ENCODE measurements at places on chromosomes 3 and 15.

DNA sequence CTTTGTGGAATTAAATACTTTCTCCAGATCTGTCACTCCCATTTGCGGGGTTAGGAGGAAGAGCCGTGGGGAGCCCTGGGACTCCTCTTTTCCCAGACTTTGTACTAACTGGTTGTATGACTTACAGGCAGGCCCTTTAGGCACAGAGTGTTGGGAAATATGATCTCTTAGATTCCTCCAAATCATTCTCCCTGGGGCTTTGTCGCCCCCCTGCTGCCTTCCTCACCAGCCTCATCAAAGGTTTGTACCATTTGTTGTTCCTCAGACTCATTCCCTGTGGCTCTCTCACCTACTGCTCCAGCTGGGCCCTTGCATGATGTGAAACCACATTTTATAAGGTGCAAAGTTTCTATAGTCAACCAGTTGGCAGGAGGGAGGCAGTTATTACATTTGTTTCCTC lies 56.4 kb downstream of the CRYGS start:
- no peak for DNase-seq

GRCh38 chr3:116186049-116186448 lies 259.2 kb downstream of the LSAMP start:
- no peak for DNase-seq

DNA sequence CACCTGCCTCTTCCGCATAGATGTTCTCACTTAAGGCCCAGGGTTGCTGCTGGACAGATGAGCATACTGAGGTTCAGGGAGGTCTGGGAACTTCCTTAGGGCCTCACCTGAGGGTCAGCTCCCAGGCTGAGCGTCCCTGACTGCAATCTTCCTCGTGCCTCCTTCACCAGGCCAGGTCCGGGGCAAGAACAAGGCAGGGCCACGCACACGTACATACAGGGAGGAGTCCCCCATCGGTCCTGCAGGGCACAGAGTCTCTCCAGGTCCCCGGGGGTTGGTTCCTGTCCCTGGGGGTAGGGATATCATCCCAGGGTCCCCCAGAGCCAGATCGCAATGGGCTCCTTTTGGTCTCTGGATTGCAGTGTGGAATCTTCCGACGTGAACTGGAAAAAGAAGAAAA lies 130.1 kb downstream of the LRRK1 start:
- no peak for DNase-seq

- DNase-seq: no peak
These were observed 296.5 kb downstream of the SLC9A9 start for GRCh38 chr3:143551761-143552160.

DNA sequence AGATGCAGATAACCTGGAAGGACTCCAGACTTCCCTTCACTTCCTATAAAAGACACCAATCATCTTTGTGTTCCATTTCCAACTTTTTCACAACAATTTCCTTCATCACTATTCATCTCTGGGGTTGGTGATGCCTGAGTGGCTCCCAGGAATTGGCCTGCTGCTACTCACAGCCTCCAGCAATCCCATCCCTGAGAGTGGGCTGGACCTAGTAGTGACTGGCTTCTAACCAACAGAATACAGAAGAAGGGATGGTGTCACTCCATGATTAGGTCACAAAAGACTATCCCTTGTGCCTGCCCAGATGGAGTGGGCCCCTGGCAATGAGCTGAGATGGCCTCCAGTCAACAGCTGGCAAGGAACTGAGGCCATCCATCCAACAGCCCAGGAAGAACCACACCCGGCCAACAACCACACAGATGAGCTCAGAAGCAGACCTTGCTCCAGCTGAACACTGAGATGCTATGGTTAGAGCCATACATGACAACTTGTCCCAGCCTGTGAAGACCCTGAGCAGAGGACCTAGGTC lies 20.9 kb downstream of the OCA2 start:
- DNase-seq: no peak

DNA sequence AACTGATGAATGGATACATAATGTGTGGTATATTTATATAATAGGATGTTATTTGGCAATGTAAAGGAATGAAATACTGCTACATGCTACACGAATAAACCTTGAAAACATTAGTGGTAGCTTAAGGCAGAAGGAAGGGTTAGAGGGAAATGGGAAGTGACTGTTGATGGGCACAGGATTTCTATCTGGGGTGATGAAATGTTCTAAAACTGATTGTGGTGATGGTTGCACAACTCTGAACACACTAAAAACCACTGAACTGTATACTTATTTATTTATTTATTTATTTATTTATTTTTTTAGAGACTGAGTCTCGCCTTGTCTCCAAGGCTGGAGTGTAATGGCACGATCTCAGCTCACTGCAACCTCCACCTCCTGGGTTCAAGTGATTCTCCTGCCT lies 24.8 kb upstream of the SHISA5 start:
- DNase-seq: no peak

- no peak for DNase-seq
These were observed 180.2 kb downstream of the NTRK3 start for GRCh38 chr15:88076328-88076727.

GRCh38 chr3:146605106-146605505 lies at the start of gene PLSCR5:
PLSCR5 (minus strand) TSS chr3:146605346; CDS start chr3:146605212, 134 bp downstream.
- no peak for DNase-seq

GRCh38 chr3:32340039-32340438 lies 51.6 kb upstream of the CMTM7 start:
- no peak for DNase-seq

DNA sequence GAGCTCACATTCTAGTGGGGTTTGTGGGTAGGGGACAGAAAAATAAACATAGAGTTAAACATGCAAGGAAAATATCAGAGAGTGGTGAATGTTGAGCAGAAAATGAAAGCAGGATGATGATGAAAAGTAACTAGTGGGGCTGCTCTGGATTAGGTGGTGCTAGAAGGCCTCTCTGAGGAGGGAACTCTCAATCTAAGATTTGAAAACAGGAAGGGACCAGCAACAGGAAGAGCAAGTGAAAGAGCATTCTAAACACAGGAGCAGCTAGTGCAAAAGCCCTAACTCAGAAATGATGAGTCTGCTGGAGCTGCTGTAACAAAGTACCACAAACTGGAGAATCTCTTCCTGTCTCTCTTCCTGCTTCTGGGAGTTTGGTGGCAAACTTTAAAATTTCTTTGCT lies 468.6 kb upstream of the AGTR1 start:
- no peak for DNase-seq

DNA sequence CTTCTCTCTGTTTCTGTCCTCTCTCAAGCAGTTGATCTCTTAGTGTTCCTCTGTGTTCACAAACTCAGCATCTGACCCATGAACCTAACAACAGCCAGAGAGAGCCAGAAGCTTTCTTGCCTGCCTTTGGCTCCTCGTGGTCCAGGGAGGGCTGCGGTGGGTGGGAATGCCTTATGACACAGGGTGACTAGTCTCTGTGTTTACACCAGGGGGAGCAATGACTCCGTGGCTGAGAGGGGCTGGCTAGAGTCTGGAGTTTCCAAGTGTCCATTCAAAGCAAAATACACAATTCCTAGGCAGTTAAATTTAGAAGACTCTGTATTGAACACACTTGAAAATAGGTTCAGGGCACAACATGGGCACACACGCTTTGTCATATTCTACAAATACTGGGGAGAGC lies 370.0 kb upstream of the FRG2C start:
- DNase-seq: no peak

DNA sequence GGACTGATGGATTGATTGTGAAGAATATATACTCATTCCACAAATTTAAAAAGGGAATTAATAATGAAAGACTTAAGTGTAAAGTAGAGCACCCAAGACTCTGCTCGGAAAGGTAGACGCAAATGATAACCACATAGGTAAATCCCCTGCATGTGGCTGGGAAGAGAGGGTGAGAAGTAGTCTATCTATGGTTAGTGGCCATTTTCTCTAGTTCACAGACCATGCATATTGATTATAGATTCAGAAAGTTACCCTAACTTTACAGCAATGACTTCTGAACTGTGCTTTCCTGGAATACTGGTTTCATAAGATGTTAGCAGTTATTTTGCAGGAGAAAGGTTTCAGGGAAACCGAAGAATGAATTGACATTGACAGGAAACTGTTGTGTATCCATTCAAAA lies 51.7 kb downstream of the CASR start:
- DNase-seq: no peak

DNA sequence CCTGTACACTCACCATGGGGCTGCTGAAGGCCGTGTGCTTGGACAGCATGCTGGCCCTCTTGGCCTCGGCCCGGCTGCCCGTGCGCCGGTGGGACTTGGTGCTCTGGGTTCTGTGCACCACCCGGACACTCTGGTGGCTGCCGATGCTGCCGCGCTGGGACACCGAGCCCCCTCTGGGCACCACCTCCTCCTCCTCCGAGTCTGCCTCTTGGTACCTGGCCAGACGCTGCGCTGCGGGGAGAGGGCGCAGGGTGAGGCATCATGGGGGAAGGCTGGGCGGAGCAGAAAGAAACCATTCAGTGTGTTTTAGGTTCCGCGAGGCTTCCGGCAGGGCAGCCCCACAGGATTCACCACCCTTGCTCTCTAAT lies 145.0 kb downstream of the ATP10A start:
- no peak for DNase-seq

DNA sequence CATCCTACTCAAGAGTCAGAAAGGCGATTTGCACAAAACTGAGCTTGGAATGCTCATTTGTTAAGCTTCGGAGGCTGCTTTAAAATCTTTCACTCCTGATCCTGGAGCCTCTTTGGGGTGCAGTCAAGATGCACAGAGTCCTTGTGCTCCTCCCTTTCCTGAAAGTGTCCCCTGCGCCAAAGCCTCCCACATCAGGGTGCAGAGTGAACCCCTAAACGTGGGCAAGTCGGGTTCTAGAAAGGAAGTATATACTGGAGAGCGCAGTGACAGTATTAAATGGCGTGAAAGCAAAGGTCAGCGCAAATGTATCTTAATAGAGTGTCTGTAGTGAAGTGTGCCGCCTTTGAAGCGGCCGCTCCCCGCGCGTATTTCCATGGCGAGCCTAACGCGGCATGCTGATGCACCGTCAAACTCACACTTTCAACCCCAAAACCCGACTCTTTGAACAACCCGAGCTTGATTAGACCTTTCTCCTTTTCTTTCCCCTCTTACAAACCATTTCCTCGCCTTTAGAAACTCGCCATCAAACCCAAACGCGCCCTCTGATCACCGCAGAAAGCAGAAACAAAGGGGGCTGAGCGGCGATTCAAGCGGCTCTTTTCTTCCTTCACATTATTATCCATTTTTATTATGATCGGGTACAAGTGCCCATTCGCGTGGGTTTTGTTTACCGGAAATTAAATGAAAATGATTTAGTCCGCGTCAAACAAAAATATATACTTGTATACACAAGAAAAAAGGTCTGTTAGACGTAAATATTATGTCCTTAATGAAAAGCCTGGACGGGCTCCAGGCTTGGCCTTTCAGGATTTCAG lies 18.3 kb downstream of the ZIC4 start:
- no peak for DNase-seq

- DNase-seq: no peak
These were observed 303.7 kb upstream of the WNT5A start for GRCh38 chr3:55790596-55791350.

DNA sequence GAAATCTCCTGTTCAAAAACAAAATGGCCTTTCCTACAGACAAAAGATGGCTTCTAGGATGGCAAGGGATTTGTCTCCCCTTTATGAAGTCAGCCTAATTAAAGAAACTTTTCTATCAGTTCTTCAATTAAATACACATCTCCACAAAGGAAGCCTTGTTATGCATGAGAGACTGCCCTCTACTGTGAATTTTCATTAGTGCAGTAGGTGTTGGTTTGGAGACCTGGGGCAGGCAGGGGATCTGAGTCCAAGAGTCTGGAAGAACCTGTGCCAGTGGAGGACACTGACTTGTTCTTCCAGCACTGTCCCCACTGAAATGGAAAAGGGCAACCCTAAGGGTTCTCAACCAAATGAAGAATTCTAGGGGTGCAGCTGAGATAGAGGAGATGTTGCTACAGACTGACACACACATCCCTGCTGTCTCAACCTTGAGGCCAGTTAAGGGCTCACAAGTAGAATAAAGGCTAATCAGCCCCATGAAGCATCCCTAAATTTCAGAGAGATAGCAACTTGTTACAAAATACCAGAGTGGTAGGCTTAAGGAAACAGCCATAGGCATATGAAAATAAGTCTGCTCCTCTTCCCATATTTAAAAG lies 174.0 kb upstream of the PRICKLE2 start:
- no peak for DNase-seq

DNA sequence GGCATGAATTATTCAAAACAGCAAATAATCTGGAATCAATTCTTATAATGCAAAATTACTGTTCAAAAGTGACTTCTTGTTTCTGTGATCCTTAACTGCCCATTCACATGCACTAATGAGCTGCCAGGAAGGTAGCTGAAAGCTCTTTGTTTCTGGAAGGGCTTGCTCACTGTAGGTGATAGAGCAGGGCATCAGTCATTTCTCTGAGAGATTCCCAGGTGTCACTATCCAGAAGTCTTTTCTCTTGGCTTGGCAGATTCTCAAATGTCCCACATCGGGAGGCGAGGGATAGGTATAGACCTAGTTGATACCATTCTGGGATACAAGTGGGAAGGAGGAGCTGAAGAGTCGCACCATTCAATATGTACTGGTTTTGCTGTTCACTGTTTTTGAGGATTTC lies 35.0 kb downstream of the C3orf85 start:
- no peak for DNase-seq

GRCh38 chr3:105145511-105145910 lies 221.2 kb upstream of the ALCAM start:
- no peak for DNase-seq

- DNase-seq: no peak
These were observed 3.3 kb upstream of the DCP1A start for GRCh38 chr3:53350652-53351051.

- no peak for DNase-seq
These were observed 187.4 kb downstream of the GOLGA6L6 start for GRCh38 chr15:20353966-20354883.

DNA sequence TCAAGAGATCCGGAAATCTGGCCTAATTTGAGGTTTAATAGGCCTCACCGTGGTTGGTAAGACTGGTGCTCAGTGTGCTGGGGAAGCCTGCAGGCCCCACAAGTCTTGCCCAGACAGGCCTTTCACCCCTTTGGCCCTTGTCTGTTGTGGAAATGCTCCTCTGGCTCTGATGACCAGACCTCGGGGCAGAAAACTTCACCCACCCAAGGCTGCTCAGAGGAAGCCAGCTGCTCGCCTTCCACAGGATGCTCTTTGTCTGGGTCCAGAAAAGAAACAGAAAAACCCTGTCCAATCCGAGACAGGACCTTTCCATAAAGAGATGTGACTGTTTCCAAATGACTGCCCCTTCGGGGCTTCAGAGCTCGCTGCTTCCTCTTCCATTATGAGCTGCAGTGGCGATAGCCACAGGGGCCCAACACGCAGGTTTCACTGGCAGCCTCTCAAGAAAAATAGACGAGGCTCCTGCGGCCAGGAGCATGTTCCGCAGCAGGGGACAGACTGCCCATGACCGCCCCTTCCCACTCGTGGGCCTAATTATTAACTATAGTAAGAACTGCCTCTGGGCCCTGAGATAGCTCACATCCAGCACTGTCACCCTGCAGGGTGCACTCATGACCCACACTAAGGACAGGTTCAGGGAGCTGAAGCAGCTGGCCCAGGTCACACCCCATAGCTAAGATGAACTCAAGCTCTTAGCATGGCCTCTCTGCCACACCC lies 6.8 kb upstream of the SNX22 start:
- DNase-seq: no peak

GRCh38 chr3:36227980-36228379 lies 152.3 kb upstream of the STAC start:
- DNase-seq: no peak

Data from T follicular helper cell (primary cell).